ENCODE measurements at places on chromosomes 11 and 22.

GRCh38 chr22:41603873-41604332, 14.3 kb upstream of the PMM1 start:
- peaks cover 23% of the 10 kb centered on the region for H3K36me3 ChIP-seq
- H3K4me1 ChIP-seq: peaks cover under 1% of the 10 kb centered on the region
- no peak overlapping the region for H3K4me3 ChIP-seq
- no peak for DNase-seq

DNA sequence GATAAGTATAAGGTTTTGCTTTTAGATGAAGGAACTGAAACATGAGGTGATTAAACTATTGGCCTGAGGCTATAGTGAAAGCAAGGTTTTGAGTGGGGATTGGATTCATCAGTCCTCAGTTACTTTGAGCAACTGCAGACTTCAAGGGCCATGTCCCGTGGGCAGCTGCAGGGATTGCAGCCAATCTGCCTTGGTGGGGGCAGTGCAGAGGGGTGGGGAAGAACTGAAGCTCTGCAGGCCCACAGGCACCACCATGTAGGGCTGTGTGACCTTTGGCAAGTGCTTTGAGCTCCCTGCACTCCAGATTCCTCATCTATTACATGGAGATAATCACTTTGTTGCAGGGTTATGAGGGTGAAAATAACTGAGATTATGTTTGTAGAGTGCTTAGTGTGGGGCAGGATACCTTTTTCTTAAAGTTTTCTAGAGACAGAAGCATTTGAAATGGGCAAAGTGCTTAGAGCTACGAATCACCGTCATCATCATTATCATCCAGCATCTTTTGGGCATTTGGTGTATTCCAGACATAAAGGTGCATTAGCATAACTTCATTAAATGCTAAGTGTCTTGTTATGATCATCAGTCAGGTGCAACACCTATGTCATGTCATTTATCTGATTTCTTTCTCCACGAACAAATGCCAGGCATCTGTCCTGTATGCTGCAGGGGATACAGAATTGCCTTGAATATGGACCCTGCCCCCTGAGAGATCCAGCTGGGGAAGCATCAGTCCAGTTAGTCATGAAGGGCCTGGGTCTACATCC, 72.1 kb upstream of the TENM4 start:
- H3K27me3 ChIP-seq: no peaks in the 10 kb centered on the region
- H3K4me1 ChIP-seq: peaks cover 3% of the 10 kb centered on the region
- H3K36me3 ChIP-seq: no peaks in the 10 kb centered on the region
- H3K27ac ChIP-seq: no peak overlapping the region
- DNase-seq: no peak

DNA sequence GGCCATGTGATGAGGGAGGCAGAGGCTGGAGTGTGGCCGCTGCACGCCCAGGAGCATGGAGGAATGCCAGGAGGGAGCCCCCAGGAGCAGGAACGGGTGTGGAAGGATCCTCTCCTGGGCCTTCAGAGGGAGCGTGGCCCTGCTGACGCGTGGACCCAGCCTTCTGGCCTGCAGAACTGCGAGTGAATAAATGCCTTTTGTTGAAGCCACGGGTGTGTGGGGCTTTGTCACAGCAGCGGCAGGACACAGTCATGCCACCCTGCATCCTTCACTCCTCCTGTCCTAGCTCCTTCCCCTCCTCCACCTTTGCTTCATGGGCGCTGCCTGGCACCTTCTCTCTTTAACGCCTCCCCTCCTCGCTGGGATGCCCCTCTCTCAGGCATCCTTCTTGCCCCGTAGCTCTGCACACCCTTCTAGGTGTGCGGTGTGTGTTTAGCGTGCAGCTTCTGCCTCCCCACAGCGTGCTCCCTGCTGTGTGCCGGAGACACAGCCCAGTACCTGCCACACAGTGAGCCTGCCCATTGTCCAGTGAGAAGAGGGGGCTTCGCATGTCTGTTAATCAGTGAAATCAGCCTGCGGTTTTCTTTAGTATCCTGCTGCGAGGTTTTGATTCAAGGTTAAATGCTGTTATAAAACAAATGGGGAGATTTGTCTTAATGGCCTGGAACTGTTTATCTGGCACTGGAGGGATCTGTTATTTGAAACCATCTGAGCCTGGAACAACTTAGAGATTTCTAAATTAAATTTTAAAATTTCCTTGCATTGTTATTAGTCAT, 459.6 kb downstream of the TBC1D22A start:
- DNase-seq: no peak
- no peaks in the 10 kb centered on the region for H3K4me1 ChIP-seq
- H3K36me3 ChIP-seq: no peaks in the 10 kb centered on the region
- no peak overlapping the region for H3K27ac ChIP-seq
- no peaks in the 10 kb centered on the region for H3K27me3 ChIP-seq

- no peak overlapping the region for H3K4me3 ChIP-seq
- H3K27me3 ChIP-seq: no peaks in the 10 kb centered on the region
- no peaks in the 10 kb centered on the region for H3K36me3 ChIP-seq
Observed at GRCh38 chr11:100769165-100769564, 82.1 kb downstream of the ARHGAP42 start.

- no peak overlapping the region for H3K27ac ChIP-seq
- no peaks in the 10 kb centered on the region for H3K4me1 ChIP-seq
- no peaks in the 10 kb centered on the region for H3K27me3 ChIP-seq
- H3K4me3 ChIP-seq: no peak overlapping the region
Observed at GRCh38 chr11:113138731-113139130, 175.7 kb upstream of the TTC12 start.

DNA sequence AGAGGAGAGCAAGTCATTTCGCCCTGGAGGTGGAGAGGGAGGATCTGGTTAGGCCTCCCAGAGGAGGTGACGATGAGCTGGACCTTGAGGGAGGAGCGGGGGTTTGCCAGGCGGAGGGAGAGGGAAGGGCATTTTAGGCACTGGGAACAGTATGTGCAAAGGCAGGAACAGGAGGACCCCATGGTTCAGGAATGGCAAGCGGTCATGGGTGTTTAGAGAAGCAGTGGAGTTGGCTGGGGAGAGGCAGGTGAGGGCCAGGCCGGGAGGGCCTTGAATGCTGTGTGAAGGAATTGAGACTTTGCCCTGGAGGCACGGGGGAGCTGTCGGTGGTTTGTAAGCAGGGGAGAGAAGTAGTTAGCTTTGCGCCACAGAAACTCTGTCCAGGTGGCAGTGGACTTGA, 10.3 kb downstream of the PRDM11 start:
- peaks cover 38% of the 10 kb centered on the region for H3K4me1 ChIP-seq
- H3K27me3 ChIP-seq: no peaks in the 10 kb centered on the region
- no peak for DNase-seq

DNA sequence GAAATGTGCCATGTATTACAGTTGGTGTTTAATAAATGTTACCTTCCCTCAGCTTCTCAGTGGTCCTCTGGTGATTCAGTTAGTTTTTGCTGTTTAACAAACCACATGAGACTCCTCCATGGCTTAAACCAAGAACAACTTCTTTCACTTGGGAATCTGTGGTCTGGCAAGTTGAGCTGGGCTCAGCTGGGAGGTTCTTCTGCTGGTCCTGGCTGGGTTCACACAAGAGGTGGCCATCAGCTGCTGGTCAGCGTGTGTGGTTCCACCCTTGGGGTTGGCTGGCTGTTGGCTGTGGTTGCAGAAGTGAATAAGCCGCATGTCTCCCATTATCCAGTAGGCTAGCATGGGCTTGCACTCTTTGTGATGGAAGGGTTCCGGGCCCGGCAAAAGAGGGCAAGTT, 160.5 kb downstream of the MIAT start:
- H3K36me3 ChIP-seq: no peaks in the 10 kb centered on the region
- H3K27ac ChIP-seq: no peak overlapping the region
